ENCODE measurements at places on chromosomes 5 and 9.

- DNase-seq = no peak
Measured at GRCh38 chr9:137317021-137317717, 15.1 kb upstream of the NRARP start.

DNA sequence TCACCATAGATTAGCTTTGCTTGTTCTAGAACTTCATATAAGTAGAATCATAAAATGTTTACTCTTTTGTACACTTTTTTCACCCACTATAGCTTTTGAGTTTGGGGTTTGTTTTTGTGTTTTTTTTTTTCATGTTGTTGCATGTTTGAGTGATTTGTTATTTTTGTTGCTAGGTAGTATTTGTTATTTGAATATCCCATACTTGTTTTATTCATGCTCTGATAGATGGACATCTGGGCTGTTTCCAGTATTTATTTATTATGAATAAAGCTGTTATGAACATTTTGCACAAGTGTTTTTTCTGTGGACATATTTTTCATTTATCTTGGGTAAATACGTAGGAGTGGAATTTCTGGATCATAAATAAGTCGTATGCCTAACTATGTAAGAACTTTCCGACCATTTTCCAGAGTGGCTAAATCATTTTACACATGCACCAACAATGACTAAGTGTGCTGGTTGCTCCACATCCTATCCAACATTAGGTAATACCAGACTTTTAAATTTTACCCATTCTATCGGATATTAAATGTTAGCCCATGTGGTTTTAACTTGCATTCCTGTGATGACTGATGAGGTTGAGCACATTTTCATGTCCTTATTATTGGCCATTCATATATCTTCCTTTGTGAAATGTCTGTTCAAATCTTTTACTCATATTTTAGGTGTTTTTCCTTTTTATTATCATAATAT, 69.1 kb upstream of the NR4A3 start:
- no peak for DNase-seq

- no peak for DNase-seq
Measured at GRCh38 chr5:126967808-126968466, 62.4 kb downstream of the MARCHF3 start.

DNA sequence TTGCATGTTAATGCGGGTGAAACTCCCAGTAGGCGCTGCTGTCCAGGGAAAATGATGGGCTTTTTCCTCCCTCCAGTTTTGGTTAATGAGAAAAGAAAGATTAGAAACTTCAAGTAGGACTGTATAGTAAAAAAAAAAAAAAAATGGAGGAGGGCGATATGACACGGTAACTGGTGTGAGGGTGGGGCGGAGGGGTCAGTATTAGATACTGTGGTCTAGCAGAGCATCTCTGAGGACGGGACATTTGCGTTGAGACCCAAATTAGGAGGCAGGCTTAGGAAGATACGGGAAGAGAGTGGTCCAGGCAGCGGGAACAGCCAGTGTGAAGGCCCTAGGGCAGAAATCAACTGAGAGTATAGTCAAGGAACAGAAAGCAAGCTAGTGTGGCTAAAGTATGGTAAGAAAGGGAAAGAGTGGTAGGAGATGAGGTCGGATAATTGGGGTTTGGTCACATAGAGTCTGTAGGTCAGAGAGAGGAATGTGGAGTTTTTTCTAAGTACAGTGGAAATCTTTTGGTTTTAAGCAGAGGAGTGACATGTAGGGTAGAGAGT, 707 bp downstream of the RMND5B start:
- DNase-seq = no peak

GRCh38 chr5:151703780-151704179, 17.1 kb upstream of the SPARC start:
- DNase-seq = no peak

DNA sequence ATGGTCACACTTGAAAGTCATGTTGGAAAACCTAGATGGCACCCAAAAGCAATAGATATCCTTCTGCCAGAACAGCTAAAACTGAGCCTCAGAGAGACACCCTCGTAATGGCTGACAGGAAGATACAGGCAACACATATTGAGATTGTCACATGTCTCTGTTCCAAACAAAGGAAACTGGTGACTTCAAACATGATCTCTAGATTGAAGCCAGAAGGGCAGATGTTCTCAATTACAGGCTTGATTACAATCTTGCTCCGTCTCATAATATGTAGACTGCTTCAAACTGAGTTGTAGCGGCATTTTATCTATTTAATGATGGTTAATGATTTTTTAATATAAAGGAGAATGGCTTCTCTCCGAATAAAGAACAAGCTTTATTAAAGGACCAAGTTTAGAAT, 774.3 kb downstream of the KCTD16 start:
- DNase-seq = no peak

DNA sequence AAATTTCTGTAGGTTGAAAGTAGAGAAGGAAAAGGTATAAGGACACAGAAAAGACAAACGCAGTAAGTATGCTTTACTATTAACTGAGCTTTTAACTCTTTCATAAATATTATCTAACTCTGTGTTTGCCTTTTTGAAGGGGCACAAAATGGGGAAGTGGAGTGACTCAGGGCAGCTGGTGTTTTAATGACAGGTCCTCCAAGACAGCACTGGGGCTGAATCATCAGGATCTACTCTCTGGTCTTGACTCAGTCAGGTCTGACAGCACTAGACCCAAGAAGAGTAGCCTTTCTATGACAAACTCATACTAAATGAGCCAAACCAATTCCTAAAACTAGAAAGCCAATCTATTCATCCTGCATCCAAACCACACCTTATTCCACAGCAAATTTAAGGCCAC, 102.2 kb downstream of the APTX start:
- DNase-seq = no peak

DNA sequence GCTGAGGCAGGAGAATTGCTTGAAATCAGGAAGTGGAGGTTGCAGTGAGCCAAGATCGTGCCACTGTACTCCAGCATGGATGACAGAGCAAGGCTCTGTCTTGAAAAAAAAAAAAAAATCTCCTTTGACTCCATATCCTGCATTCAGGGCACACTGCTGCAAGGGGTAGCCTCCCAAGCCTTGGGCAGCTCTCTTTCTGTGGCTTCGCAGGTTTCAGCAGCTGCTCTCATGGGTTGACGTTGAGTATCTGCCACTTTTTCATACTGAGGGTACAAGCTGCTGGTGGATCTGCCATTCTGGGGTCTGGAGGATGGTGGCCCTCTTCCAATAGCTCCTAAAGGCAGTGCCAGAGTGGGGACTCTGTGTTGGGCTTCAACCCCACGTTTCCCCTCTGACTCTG, 2198.1 kb upstream of the WWC1 start:
- no peak for DNase-seq

DNA sequence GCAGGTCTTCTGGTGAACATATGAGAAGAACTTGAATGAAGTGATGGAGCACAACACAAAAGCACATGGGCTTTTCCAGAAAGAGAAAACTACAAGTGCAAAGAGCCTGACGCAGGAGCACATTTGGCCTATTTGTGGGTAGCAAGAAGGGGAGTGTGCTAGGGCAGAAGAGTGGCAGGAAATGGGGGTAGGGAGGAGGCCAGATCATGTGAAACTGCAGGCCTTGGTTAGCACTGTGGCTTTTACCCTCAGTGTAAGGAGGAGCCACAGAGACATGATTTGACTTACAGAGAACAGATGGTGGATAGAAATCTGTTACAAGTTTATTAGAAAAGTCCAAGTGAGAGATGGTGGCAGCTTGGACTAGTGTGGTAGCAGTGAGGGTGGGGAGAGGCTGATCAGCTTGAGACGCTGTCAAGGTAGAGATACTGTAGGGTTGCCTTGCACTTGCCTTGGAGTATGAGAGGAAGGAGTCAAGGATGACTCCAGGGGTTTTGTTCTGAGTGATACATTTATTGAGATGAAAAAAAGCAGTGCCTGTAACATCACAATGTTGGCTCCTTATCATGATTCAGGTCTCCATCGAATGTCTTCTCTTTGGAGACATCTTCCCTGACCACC, 126.7 kb downstream of the PPP2R2B start:
- DNase-seq = peak; percentile 44

- no peak for DNase-seq
Measured at GRCh38 chr5:14450018-14450524, 131.5 kb upstream of the OTULINL start.

DNA sequence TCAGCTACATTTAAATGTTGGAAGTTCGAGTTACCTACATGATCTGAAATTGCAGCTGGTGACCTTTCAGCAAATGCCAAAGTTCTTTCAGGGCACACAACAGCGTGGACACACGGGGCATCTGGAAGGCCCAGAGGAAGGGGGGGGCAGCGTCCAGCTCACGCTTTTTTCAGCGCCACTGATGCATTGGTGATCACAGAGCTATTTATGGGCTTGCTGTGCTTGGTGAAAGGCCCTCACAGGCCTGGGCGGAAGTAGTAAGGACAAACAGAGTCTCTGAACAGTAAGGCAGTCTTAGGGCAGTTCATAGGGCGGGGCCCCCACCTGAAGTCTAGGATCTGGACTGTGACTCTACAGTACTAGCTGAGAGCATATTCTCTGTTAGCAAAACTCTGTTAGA, 6.6 kb upstream of the FBP2 start:
- DNase-seq = no peak

DNA sequence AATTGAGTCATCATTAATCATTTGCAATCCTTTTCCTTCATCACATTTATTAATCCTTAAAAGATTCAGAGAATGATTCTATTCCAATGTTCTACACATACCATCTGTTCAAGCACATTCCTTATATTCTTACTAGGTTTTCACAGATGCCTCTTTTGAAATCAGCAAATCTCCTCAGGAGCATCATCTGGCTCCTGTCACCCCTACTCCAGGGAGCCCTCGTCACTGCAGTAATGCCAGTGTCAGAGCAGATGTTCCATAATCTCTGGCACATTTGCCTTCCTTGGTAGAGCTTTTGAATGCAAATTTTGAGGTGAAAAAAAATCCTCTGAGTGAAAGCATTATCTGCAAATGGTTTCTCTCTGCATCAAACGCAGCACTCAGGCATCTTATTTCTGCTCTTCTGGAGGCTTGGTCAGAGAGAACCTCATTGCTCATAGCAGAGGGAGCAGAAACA, 7.6 kb upstream of the KCNV2 start:
- DNase-seq = no peak

GRCh38 chr5:99023330-99023729, 94.5 kb upstream of the CHD1 start:
- DNase-seq = no peak

GRCh38 chr5:66113160-66113559, 30.9 kb upstream of the SREK1 start:
- no peak for DNase-seq

GRCh38 chr5:33369485-33370465, 71.0 kb upstream of the TARS1 start:
- DNase-seq = no peak

DNA sequence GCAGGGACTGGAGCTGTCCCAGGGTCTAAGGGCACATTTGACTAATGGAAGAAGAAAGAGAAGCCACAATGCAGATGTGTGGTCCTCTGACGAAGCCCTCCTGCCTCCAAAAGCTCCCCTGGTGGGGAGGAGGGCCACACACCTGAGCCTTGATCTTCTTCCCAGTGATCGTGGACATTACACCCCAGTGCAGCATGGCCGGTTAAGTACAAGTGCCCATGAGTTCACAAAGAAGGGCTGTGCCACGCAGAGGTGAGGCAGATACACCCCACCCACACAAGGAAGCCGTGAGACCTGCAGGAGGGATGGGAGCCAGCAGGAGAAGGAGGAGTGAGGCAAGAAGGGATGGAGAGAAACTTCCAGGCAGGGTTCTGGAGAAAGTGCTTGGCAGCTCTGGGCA, 199.0 kb upstream of the MVB12B start:
- no peak for DNase-seq

- no peak for DNase-seq
Measured at GRCh38 chr5:17679597-17680203, 45.4 kb downstream of the TAF11L14 start.

- DNase-seq = no peak
Measured at GRCh38 chr5:169627551-169627950, 9.5 kb upstream of the DOCK2 start.

GRCh38 chr9:101119206-101119819, 90.8 kb downstream of the PLPPR1 start:
- DNase-seq = no peak

DNA sequence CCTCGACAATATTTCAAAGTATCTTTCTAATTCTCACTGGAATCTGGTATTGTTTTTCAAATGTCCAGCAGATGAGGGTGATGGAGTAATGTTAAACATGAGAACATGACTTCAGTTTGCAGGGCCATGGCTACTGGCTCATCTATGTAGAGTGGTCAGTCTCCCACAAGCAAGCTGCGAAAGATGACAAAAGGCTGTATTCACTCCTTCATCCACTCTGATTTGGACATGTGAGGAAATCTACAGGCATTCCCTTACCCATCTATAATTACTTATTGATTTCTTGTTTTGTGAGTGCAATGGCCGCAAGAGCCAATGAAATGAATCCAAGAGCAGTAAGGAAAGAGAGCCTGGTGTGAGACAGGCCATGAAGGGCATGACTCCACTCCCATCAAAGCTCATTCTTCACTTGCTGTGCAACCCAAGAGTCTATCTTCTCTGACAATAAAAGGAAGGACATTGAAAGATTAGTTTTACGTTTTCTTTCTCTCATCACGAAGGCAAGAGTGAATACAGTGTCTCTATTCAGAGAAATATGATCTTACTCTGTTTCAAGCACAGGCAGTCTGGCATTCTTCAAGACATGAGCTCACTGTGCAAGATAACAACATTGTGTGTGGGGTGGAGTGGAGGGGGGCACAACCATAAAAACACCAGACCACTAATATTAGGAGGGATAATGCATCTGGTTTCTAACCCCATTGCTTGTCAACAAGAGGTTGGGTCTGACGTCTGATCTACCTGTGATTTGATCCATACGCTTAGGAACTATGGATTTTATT, 249.6 kb upstream of the DAP start:
- no peak for DNase-seq

DNA sequence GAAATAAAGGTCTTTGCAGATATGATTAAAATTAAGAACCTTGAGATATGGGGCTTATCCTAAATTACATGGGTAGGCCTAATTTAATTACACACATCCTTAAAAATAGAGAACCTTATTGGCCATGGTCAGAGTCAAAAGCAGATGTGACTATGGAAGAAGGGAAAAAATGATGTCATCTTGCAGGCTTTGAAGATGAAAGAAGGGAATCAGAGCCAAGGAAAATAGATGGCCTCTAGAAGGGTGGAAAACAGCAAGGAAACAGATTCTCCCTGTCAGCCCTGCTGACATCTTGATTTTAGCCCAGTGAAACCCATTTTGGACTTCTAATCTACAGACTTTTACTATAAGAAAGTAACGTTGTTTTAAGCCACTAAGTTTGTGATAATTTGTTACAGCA, 37.6 kb upstream of the KCNN2 start:
- DNase-seq = no peak

GRCh38 chr5:127762412-127762811, 59.2 kb downstream of the CCDC192 start:
- no peak for DNase-seq

DNA sequence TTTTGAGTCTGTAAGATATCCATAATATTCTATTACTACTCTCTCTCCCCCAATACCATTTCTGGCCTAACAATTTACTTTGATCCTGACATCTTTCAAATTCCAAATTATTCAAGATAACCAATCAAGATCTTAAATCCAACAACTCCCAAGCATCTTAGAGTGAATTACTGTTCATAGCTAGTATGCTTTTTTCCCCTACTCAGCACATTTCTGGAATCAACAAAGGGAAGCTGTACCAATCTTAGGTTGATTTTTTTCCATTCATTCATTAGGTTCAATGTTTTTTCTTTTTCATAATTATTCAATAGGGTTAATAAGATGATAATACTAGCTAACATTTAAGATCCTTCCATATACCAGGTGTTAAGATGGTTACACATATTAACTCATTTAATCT, 50.3 kb upstream of the MTMR12 start:
- no peak for DNase-seq

- no peak for DNase-seq
Measured at GRCh38 chr5:102561894-102562760, 63.3 kb upstream of the SLCO6A1 start.
